AG04450 (cell line): ENCODE measurements at places on chromosomes 16 and 17.

GRCh38 chr16:1297018-1297696, 12.3 kb upstream of the UBE2I start:
- no peak for DNase-seq

DNA sequence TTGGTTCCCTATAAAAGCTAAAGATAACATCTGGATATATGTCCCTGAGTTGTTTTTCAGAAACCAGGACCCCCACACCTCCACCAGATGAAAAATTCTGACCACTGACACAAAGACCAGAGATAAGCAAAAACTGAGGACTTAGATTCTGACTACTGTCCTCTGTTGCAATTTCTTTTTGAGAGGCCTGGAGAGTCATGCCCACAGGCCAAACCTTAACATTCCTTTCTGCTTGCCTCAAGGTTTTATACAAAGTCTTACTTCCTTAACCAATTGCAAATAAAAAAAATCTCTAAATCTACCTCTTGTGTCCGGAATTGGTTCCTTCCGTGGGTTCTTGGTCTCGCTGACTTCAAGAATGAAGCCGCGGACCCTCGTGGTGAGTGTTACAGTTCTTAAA, 228.5 kb downstream of the ABCC12 start:
- no peak for DNase-seq

DNA sequence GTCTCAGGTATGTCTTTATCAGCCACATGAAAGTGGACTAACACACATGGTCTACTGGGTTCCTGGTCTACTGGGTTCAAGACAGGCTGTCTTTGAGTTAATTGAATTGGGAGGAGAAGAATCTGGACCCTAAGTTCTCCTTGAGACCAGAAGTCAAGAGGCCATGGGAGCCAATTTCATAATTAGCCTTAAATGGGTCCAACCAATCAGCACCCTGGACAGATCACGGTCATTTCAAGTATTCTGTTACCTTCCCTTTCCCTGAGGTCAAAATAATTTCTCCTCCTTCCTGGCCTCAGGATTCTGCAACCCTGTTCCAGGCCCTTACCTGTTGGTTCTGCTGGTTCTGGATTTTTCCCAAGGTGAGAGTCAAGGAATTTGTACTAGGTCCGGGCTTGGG, 23.8 kb downstream of the OSBPL7 start:
- no peak for DNase-seq

GRCh38 chr16:27310576-27311447, 3.0 kb upstream of the IL4R start:
- DNase-seq = no peak

GRCh38 chr16:17775061-17775460, 304.3 kb upstream of the XYLT1 start:
- no peak for DNase-seq

GRCh38 chr17:79612468-79613194, 1.8 kb upstream of the RBFOX3 start:
- no peak for DNase-seq

GRCh38 chr17:41013181-41013580, 4.3 kb upstream of the KRTAP3-1 start:
- DNase-seq = no peak

DNA sequence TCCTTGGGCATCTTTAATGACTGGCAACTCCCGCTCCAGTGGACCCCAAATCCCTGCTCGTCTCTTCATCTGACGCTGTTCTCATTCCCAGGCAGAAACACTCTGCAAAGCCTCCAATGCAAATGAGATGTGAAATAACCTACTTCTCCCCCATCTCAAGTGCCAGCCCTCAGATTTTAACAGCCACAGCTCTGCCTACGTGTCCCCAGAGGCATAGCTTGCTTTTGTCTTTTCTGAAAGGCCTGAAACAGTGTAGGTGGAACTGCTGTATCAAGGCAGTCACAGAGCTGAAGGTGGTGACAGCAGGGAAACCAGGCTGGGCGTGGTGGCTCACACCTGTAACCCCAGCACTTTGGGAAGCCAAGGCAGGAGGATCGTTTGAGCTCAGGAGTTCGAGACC, 14.7 kb downstream of the RPH3AL start:
- DNase-seq = no peak

- DNase-seq = no peak
Measured at GRCh38 chr16:89037261-89038152, 56.1 kb upstream of the ACSF3 start.

DNA sequence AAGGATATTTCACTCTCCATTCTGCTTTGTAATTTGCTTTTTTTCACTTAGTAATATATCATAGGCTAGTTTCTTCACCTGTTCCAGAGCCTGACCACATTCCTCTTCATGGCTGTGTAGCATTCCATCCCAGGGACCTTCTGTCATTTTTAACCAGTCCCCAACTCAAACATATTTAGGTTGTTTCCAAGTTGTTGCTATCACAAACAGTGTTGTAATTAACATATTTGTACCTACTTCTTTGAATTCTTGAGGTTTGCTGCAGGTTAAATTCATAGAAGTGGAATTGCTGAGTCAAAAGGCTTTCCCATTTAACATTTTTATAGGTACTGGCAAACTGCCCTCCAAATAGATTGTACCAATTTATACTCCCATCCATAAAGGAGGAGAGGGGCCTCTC, 65.1 kb upstream of the MED9 start:
- no peak for DNase-seq

- no peak for DNase-seq
Measured at GRCh38 chr16:48535831-48536613, 74.0 kb downstream of the N4BP1 start.

DNA sequence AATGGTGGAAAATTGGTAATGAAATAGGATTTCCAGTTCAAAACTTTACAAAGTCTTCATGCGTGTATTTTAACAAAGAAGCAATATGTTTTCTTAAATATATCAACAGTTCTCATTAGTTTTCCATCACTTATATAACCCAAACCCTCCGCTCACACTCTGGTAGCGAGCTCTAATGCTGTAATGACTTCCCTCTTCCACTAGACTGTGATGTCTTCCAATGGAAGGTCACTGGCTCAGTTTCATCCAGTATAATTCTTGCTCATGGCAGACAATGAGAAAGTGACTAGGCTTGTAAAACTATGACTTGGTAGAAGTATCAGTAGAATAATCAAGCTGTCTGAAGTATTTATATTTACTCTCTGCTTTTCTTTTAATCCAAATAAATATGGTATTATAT, 32.8 kb downstream of the NETO2 start:
- no peak for DNase-seq

DNA sequence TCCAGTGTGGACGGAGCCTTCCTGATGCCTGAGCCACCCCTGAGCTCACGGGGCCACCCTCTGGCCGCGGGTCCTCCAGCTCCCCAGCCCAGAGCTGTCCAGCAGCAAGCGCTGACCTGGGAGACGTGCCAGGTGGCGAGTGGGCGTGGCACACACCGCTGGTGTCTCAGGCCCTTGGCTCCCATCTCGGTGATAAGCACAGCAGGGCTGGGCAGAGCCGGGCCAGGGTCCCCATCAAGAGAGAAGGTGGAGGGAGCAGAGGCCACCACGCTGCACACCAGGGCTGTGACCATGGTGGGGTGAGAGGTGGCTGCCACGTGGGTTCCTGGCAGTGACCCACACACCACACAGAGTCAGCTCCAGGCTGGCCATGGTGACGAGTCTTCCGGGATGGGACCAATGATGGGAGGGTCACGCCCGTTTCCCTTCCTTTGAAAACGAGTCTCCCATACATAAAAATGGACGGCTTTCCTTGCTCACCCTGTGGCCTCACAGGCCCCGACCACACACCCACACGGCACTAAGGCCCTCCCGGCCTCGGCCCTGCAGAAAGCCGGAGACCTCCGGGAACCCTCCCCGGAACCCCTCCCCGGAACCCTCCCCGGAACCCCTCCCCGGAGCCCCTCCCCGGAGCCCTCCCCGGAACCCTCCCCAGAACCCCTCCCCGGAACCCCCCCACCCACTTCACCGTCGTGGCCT, 16.8 kb downstream of the UTS2R start:
- DNase-seq = no peak

DNA sequence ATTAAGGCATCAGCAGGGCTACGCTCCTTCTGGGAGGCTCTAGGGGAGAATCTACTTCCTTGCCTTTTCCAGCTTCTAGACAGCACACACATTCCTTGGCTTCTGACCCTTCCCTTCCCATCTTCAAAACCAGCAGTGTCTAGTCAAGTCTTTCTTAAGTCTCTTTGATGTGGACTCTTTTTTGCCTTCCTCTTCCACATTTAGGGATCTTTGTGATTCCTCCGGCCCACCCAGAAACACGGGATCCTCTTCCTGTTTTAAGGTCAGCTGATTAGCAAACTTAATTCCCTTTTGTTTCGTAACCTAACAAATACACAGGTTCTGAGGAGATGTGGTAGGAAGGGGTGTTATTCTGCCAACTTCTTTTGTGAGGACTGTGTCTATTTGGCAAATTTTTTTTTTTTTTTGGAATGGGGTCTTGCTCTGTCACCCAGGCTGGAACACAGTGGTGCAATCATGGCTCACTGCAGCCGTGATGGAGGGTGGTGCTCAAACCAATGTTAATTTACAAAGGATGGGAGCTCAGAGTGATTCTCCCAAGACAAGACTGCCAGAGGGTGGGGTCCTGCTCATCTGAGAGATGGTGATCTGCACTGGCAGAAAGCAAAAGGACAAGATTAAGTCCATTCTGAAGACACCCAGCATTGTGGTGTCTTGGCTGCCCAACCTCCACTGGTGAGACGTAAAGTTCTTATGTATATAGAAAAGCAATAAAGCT, 14.7 kb downstream of the KNOP1 start:
- DNase-seq = no peak

DNA sequence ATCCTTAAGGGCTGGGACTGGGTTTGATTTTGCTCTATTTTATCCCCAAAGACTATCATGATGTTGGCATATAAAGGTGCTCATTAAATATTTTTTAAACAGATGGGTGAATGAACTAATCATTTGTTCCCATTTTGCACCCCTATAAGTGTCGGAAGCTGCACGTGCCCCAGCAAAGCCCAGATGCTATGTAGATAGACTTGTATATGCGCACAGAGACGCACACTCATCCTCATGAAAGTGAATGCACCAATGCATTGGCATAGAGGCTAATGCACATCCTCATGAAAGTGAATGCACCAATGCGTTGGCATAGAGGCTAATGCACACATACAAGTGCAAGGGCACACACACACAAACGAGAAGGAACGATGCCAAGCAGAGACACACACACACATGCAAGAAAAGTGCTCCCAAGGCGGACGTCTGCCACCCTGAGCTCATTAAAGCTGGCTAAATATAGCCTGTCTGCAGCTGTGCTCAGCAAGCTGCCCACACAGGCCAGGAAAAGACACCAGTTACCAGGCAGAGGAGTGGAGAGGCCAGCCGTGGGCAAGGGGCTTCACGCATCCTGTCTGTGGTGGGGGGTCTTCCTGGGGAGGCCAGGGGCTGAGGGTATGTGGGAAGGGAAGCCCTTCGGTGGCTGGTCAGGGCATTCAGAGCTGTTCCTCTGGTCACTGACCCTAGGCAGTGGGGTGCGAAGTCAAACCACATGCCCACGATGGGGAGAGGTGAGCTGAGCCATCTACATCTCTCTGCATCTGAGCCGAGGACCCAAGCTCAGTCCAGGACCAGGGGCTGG, 52.6 kb downstream of the PIMREG start:
- no peak for DNase-seq

DNA sequence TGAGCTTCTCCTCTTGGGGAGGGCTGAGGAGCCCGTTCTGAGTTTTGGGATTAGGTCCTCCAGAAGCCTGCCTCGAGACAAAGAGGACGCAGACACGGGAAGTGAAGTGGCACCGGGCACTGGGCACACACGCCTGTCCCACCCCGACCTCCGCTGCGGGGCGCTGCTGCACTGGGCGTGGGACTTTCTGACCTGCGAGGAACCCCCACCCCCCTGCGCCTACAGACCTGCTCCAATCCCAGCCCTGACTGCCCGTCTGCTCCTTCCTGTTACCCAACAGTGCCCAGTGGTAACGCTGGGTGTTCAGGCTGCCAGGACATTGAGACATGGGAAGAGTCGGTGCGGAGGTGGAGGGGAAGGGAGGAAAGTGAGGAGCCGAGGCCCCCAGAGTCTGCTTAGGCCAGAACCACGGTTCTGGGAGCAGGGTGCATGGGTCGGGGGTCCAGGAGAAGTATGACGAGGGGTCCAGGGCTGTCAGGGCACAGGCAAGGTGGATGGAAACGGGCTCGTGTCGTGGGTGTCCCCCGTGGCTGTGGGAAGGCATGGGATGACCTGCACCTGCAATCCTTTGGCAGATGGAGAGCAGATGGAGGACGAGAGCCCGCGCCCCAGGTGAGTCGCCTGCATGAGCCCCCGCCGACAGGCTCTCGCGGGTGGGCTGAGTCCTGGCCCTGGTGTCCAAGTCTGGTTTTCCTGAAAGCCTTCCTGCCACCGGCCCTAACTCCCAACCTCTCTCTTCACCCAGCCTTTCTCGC, 112.0 kb upstream of the CREBBP start:
- no peak for DNase-seq

DNA sequence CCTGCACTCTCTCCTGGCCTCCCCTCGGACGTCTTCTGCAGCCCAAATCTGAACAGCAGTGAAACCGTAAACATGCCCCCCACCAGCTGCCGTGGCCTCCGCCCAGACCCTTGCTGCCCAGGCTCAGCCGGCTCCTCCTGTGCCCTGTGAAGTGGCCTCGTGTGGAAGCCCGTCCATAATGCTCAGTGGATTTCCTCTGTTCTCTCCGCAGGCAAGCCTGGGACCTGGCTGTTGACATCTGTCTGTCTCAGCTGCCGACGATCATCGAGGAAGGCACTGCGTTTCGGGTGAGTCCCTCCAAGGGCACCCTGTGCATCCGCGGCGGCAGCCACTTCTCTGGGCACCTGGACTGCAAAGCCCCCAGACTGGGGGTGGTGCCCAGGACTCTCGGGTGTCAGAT, 153.9 kb upstream of the CHMP6 start:
- no peak for DNase-seq

DNA sequence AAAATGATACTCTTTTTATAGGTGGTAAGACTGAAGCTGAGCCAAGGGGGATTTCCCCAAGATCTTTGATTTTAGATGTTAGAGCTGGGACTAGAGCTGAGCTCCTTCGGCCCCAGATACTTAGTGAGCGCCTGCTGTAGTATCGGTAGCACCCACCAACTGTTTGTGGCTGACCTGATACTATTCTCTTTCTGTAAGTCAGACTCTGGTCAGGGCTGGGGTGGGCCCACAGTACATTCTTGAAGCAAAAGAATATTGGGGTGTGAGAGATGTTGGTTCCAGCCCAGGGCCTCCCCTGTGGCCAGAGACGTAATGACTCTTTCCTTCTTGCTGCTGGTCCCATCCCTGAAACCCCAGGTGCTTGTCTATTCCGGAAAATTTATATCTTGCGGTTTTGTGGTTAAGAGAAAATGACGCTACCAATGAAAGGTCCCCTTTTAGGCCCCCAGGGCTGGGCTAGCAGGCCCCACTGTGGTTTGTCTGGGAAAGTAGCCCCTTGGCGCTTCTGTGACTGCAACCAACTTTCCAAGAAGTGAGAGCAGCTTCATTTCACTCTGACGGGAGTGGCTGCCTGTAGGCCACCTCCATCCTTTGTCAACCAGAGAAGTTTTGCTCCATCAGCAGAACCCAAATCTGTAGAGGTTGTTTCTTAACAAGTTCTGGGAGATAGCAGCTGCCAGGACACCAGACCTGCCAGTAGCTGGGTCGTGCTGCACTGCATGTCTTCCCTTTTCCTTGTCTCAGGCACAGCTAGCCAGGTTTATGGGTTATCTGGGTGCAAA, 86.4 kb upstream of the LGALS9 start:
- no peak for DNase-seq
